Spinal cord (tissue), 10 donors: ENCODE measurements at places on chromosomes 1 and 21. TPM values are rescaled to one million over a fixed set of nuclear protein-coding genes. Genes with fewer than 3 reads are reported as not detected.

FCGR3A gene
- 5.6 TPM for total RNA-seq

ZBTB8B gene
- total RNA-seq = 6.8 TPM

PADI4 gene
- total RNA-seq = 11.2 TPM

ADGRB2 gene
- 37.7 TPM for total RNA-seq

S100A16 gene
- total RNA-seq = 46.0 TPM

RGSL1 gene
- total RNA-seq = under 0.01 TPM

ENAH gene
- 78.8 TPM for total RNA-seq

BTG2 gene
- 37.1 TPM for total RNA-seq

C1orf115 gene
- 10.1 TPM for total RNA-seq

CAMK1G gene
- 2.1 TPM for total RNA-seq

CTSS gene
- 26.2 TPM for total RNA-seq

COL11A1 gene
- total RNA-seq = 164 TPM

TNNT2 gene
- total RNA-seq = 23.4 TPM

HCN3 gene
- 6.1 TPM for total RNA-seq

F13B gene
- total RNA-seq = not detected

SCCPDH gene
- 69.4 TPM for total RNA-seq

AVPR1B gene
- total RNA-seq = 0.17 TPM

KRTAP11-1 gene
- total RNA-seq = not detected

ASB17 gene
- not detected for total RNA-seq

KRTAP7-1 gene
- total RNA-seq = not detected

CFHR3 gene
- 0.30 TPM for total RNA-seq

S100A12 gene
- 87.6 TPM for total RNA-seq

SYCP1 gene
- not detected for total RNA-seq

NPR1 gene
- 6.3 TPM for total RNA-seq

TSSK3 gene
- total RNA-seq = 2.4 TPM

CD2 gene
- not detected for total RNA-seq

FAM72B gene
- total RNA-seq = 3.1 TPM

TTC24 gene
- not detected for total RNA-seq

PTPN7 gene
- 1.4 TPM for total RNA-seq

CDA gene
- 1.8 TPM for total RNA-seq

OR2T10 gene
- not detected for total RNA-seq

CHIT1 gene
- 0.55 TPM for total RNA-seq

DBT gene
- 12.6 TPM for total RNA-seq

HSD3B1 gene
- not detected for total RNA-seq

HSD11B1 gene
- 0.22 TPM for total RNA-seq

OR2G6 gene
- total RNA-seq = not detected

AADACL3 gene
- not detected for total RNA-seq

GSTM5 gene
- total RNA-seq = 39.9 TPM

TMEM81 gene
- 1.9 TPM for total RNA-seq

TSACC gene
- not detected for total RNA-seq

CYP4B1 gene
- total RNA-seq = 0.66 TPM

MEGF6 gene
- total RNA-seq = 15.4 TPM

FCRL5 gene
- total RNA-seq = 0.20 TPM

DENND2C gene
- 4.0 TPM for total RNA-seq

WNT4 gene
- 35.0 TPM for total RNA-seq

ARHGEF16 gene
- total RNA-seq = 2.6 TPM

CPT2 gene
- 23.6 TPM for total RNA-seq

HTR6 gene
- total RNA-seq = 0.89 TPM

LCE1A gene
- total RNA-seq = not detected
